ENCODE measurements at places on chromosomes 2 and 18. TPM values are rescaled to one million over a fixed set of nuclear protein-coding genes. Genes with fewer than 3 reads are reported as not detected.

Gene MOCOS
- 0.15 TPM for polyA plus RNA-seq

Gene PIKFYVE
- 14.5 TPM for polyA plus RNA-seq

Gene RPRM
- 5.6 TPM for polyA plus RNA-seq

Gene ALKAL2
- 1.7 TPM for polyA plus RNA-seq

Gene CD8A
- 0.35 TPM for polyA plus RNA-seq

DNA sequence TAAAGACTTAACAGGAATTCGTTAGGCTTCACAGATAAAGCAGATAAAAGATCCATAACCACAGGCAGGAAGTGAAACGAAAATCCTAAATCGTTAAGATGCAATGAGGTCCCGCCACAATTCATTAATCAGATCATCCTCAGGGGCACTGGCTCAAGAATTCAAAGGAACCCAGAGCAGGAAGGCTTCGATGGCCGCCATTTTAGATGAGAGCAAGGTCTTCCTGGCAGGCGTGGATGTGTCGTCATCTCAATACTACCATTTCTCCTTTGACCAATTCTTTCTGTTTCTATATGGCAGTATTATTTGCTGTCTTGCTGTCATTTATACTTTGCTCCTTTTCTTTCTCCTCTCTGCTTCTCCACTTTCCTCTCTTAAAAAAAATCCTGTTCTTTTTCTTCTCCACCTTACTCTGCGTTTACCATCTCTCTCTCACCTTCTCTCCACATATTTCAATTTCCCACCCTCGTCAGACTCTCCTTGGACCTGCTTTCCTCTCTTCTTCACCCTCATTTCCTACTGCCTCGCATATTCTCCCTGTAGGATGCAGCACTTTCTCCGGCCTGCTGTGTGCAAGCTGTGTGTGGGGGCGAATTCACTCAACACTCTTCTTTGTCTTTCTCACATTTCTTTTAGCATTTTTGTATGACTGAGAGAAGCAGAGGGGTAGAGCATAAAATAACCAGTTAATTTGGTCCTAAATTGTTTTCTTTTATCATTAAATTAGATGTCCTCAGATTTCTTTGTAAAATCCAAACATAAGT is 35.1 kb upstream of the LHCGR start:
- no peak for DNase-seq
- no peak overlapping the region for H3K4me3 ChIP-seq
- no peaks in the 10 kb centered on the region for H3K36me3 ChIP-seq

DNA sequence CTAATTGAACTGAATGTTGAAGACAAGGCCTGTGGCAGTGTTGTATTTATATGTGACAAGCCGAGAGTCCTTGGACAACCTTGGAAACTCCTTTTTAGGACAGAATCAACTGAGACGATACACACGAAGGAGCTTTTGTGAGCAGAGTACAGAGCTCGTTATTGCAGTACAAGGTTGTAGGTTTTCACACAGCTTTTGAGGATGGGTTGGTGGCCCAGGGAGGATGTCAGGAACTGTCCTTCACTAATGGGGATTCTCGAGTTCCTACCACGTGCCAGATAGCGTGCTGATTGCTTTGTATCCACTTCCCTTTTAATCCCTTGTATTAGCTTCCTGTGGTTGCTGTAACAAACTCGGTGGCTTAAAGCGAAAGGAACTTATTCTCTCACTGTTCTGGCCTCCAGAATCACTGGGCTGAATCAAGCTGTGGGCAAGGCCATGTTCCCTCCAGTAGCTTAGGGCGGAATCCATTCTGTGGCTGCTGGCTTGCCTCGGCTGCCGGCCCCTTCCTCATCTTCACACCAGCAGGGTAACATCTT is 20.2 kb downstream of the INPP4A start:
- peaks cover 32% of the 10 kb centered on the region for H3K4me1 ChIP-seq
- peak; percentile 53 for DNase-seq
- peak overlapping the region; percentile 56 for H3K27ac ChIP-seq
- peaks cover 2% of the 10 kb centered on the region for H3K36me3 ChIP-seq

- H3K36me3 ChIP-seq: no peaks in the 10 kb centered on the region
- H3K4me3 ChIP-seq: no peak overlapping the region
- no peak overlapping the region for H3K27ac ChIP-seq
- H3K4me1 ChIP-seq: peaks cover 9% of the 10 kb centered on the region
- DNase-seq: no peak
Measured at GRCh38 chr2:179335732-179336131, 71.1 kb upstream of the SESTD1 start.

- no peak for DNase-seq
- H3K4me1 ChIP-seq: no peaks in the 10 kb centered on the region
- no peaks in the 10 kb centered on the region for H3K27me3 ChIP-seq
- no peak overlapping the region for H3K4me3 ChIP-seq
- H3K36me3 ChIP-seq: peaks cover 21% of the 10 kb centered on the region
Measured at GRCh38 chr2:203070701-203071100, 56.0 kb downstream of the NBEAL1 start.

- no peak overlapping the region for H3K27ac ChIP-seq
- no peak overlapping the region for H3K4me3 ChIP-seq
- peaks cover 5% of the 10 kb centered on the region for H3K36me3 ChIP-seq
- no peaks in the 10 kb centered on the region for H3K27me3 ChIP-seq
- DNase-seq: no peak
Measured at GRCh38 chr2:24540011-24540477, 49.0 kb downstream of the NCOA1 start.

- no peak overlapping the region for H3K4me3 ChIP-seq
- H3K36me3 ChIP-seq: peaks cover 2% of the 10 kb centered on the region
- no peak for DNase-seq
Measured at GRCh38 chr2:174608866-174609214, 11.2 kb upstream of the WIPF1 start.

DNA sequence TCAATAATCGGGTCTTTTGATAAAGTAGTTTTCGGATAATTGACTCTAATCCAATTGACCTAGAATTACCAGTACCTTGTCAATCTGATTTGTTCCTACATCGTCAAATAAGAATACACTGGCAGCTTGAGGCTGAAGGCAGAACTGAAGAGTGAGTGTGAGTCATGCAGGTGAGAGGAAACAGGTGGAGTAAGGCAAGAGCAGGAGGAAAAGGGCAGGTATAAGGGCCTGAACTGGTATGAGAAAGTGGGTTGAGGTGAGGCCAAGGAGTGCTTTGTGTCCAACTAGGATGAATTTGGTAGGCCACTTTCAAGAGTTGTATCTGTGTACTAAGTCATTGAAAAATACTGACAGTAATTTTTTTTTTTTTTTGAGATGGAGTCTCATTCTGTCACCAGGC is 186.0 kb downstream of the ZNF385B start:
- H3K27me3 ChIP-seq: no peaks in the 10 kb centered on the region
- no peak overlapping the region for H3K27ac ChIP-seq
- DNase-seq: no peak
- peaks cover 6% of the 10 kb centered on the region for H3K4me1 ChIP-seq
